ENCODE measurements at places on chromosomes 1 and 21.

DNA sequence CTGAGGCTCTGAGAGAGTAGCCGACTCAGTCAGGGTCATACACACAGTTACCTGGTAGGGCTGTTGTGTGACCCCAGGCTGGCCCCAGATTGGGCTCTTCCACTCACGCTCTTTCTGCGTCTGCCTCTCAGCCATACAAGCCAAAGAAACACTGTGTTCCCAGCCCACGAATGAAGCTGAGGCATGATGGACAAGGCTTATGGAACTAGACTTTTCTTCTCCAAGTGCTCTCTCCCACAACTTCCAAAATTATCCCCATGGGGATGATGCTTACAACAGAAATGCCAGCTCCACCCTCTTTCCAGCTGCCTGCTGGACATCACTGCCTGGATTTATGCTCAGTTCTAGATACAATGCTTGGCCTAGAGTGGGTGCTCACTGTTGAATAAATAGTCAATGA lies 102.8 kb upstream of the JUN start:
- no peak for DNase-seq

GRCh38 chr1:22535399-22535798 lies 27.9 kb upstream of the EPHA8 start:
- DNase-seq, result no peak

DNA sequence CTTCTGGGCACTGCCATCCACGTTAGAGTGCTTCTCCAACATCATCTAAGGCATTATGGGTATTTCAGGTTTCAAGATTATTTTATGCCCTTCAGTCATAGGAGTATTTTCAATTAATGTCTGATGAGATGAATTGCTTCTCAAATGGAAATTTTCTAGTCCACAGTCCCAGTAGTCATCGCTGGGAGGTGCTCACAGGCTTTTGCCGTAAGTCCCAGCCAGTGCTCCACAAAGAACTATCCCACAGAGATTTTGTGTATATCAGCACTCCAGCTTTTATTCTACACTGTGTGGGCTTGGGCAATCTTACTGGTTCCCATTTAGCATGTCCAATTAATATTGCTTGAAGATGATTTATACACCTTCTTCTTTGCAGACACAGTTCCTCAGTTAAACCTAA lies 61.0 kb downstream of the SMYD2 start:
- DNase-seq, result no peak

DNA sequence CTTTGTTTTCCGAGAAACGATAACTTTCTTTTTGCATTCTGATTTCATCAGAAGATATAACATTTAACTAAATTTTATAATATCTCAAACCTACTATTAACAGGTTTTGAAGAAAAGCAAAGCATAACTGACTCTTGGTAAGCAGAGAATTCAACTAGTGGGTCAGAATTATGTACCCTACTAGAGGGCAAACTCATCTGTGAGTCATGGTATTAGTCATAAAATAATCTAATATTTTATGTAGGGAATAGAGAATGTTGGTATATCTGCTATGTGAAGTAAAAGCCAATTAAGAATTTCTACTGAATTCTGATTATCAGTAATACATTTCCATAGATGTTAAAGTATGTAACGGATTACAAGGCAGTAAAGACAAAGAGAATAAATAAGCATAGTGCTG lies 56.8 kb downstream of the USP1 start:
- no peak for DNase-seq

DNA sequence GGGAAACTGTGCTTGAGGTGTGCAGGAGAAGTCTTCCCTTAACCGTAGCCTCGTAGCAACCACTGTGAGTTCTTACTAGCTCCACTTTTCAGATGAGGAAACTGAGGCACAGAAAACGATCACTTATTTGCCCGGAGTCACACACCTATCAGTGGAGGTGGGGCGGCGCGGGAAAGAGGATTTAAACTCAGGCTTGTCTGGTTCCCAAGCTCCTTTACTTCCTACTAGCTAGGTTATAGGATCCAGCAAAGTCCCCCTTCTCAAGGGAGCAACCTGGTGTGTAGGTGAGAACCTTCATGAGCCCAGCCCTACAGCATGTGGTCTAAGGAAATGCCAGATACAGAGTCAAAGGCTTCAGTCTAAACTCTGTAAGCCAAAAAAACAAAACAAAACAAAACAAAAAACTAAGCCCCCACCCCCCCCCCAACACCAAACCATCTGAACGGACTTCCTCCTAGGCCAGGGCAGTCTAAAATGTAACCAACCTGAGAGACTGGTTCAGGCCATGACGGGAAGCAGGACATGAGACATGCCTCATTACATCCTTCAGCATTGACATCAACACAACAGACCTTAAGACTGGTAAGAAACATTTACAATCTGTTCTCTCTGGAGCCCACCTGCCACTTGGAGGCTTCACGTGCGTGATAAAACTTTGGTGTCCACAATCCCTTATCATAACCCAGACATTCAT lies 709 bp upstream of the FBXO42 start:
- DNase-seq, result no peak

DNA sequence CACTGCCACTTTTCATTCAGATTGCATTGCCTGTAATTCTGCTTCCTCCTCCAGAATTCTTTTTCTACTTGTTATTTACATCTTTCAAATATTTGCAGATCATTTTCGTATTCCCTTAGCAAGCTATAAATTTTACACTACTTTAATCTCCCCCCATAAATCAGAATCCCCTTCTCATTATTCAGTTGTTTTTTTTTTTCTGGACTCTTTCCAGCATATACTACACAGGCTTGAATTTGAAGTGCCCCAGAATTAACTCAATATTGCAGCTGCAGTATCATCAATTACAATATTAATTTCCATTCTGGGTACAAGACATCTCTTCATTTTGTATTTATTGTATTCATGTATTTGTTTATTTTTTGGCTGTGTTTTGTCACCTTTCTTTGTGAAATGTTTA lies 1494.3 kb downstream of the AMY1C start:
- DNase-seq, result no peak

- DNase-seq, result no peak
These were observed 158.4 kb downstream of the TRABD2B start for GRCh38 chr1:47838562-47839432.

DNA sequence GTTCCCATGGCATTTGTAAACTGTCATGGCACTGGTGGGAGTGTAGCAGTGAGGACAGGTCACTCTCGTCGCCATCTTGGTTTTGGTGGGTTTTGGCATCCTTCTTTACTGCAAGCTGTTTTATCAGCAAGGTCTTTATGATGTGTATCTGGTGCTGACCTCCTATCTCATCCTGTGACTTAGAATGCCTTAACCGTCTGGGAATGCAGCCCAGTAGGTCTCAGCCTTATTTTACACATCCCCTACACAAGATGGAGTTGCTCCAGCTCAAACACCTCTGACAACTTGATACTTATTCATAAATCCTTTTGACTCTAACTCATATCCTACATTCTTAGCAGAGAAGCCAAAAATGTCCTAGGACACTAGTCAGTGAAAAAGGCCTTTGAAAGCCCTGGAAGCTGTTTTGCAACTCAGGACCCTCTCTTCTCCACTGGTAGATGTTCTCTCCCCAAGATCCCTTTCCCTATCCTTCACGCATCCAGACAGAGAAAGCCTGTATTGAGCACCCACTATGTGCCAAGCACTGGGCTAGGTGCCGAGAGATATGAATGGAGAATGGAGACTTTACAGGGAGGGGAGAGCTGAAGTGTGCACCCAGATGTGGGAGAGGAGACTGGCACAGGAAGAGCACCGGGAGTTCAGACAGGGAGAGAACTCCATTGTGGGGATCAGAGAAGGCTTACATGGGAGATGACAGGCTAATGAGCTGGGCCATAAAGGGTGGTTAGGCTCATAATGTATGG lies 6.7 kb upstream of the CSRP1 start:
- DNase-seq, result no peak

DNA sequence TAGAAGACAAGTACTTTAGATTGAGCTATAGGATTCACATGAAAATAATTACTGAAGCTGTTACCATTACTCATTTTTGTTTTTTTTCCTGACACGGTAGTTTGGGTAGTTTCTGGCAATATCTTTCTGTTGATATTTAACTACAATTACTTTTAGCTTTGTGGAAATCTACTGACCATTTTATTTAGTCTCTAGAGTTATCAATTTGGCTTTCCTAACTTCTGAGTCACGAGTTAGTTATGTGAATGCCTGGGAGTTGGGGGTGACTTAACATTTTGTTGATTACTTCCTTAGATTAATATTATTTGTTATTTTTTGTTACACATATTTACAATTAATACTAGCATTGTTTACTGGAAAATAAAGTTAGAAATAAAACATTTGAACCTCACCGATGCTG lies 160.6 kb downstream of the HMCN1 start:
- no peak for DNase-seq

DNA sequence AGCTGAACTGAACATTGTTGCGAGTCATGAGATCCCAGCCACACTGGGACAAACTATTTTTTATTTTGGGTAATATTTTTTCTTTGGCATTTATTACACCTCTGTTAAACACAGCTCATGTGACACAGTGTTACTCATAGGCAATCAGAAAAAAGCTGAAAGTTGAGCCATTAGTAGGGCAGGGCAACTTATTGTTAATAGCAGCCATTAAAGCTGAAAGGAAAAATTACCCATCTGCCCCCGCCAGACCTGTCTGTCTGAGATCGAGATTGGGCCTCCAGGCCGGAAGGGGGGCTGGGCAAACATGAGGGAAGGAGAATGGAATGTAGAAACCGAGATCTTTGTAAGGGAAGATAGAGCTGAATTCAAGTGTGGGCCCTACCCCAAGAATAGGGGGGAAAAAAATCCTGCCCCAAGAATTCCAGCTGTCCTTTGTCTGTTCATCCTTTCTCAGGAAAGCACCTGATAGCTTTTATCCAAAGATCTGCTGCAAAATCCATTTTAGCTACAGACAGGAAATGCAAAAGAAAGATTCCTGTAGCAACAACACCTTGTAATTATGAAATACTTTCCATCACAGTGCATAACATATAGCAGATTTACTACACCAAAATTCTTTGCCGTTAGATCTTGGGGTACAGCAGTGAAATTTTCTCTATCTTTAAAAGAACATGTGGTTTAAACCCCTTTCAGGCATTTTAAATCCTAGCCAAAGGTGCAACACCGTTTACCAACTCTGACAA lies 212.8 kb downstream of the PBX1 start:
- no peak for DNase-seq

GRCh38 chr21:38327984-38328383 lies 71.2 kb downstream of the KCNJ15 start:
- DNase-seq, result no peak

DNA sequence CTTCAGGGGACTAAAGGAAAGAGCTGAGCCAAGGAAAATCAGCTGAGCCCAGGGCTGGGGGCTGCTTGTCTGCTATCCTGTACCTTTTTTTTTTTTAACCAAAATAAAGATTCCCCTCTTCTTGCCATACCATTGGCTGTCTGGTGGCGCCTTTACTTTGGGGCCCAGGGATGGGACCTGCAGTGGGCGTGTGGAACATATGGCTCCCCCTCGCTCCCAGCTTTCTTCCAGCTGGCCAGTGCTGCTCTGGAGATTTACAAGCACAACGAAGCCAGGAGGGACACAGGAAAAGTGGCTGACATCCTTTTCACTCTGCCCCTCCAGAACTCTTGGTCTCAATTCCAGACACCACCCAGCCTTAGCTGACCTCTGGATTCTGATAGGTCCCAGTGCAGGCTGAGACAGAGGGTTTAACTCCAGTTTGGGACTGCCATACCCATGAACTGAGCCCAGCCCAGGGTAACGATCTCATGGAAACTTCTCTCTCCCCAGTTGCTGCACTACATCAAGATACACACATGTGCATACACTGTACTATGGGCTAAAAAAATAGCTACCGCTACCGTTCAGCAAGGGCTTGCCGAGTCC lies 5.4 kb upstream of the SFN start:
- no peak for DNase-seq

GRCh38 chr1:150931773-150932172 lies 5.6 kb downstream of the SETDB1 start:
- no peak for DNase-seq

GRCh38 chr1:7669559-7670311 lies 101.4 kb upstream of the VAMP3 start:
- DNase-seq, result peak; percentile 37

- no peak for DNase-seq
These were observed 2.5 kb downstream of the PKP1 start for GRCh38 chr1:201285846-201286245.

DNA sequence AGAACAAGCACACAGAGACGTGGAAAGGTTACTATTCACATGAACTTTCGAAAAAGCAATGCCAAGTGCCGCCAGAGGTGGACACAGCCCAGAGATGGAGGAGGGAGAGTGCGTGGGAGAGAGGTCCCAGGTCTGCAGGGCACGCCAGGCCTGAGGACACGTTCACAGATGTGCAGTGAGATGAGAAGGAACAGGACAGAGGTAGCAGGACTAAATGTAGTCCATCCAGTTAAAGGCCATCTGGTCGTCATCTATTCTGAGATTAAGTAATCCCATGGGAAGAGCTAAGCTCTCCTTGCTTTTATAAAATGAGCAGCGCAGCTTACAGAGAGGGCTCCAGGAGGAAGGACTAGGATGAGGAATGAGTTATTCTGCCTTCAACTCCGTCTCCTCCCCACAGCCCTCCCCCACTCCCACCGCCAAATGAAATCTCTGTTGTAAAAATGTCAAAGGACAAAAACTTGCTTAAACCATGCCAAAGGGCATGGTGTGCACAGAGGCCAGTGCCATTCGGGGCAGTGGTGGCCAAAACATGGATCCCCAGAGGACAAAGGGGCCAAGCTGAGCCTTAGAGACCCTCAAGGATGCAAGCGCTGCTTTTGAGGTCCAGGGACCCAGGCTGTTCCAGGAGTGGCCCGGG lies 85.4 kb upstream of the SLC25A33 start:
- no peak for DNase-seq

DNA sequence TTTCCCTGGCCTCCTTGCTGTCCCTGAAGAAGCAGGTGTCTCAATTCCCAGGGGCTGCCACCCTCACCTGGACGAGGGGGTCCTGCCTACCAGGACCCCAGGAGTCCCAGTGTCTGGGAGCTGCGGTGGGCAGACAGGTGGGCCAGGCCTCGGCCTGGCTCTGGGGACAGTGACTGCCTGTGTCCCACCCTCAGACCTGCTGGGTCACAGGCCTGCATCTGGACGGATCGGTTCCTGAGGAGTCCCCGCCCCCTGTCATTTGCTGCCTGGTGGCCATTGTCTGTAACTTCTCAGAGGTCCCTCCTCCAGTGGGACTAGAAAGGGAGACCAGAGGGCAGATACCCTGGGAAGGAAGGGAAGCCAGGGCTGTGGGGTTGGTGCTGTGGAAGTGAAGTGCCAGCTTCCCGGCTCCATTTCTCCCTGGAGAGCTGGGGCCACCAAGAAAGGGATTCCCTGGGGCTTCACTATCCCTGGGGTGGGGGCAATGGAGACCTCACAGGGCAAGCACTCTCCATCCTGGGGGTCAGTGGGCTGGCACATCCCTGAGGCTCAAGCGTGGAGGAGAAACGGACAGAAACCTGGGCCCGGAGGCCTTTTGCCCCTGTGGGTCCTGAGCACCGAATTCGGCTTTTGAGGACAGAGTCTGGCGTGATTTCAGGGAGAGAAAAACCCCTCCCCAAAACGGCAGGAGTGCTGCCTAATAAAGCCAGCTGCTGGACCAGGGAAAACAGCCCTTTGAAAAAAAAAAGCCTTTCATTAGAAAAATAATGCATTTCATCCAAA lies 157.3 kb downstream of the PEX14 start:
- DNase-seq, result no peak

All from stimulated activated CD8-positive, alpha-beta memory T cell treated with anti-CD3 and anti-CD28 coated beads, Interleukin-15, amount 100 ng/mL, for 24 hours (primary cell).